CD4-positive, alpha-beta T cell treated with Interferon gamma for 1 hour (primary cell): ENCODE measurements at places on chromosomes 16 and 17.

DNA sequence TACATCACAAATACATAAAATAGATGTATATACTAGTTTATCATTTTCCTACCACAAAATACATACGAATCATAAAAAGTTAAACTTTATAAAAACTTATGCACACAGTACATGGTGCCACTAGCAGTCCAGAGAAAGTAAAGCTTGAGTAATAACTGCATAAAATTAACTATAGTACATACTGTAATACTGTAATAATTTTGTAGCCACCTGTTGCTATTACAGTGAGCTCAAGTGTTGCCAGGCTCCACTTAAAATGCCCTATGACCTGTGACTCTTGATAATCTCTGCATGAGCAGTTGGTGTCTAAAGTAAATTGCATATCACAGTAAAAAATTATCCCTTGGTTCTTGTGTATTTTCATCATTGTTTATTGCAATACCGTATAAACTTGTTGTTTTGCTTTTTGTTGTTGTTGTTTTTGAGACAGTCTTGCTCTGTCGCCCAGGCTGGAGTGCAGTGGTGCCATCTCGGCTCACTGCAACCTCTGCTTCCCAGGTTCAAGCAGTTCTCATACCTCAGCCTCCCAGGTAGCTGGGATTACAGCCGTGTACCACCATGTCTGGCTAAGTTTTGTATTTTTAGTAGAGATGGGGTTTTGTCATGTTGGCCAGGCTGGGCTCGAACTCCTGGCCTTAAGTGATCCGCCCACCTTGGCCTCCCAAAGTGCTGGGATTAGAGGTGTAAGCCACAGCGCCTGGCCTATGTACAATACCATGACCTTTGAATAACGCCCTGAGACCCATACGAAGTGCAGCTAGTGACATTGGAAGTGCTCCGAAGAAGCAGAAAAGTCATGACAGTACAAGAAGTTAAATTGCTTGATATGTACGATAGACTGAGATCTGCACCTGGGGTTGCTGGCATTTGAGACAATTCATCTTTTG is 6.6 kb downstream of the LUC7L3 start:
- no peak for DNase-seq

DNA sequence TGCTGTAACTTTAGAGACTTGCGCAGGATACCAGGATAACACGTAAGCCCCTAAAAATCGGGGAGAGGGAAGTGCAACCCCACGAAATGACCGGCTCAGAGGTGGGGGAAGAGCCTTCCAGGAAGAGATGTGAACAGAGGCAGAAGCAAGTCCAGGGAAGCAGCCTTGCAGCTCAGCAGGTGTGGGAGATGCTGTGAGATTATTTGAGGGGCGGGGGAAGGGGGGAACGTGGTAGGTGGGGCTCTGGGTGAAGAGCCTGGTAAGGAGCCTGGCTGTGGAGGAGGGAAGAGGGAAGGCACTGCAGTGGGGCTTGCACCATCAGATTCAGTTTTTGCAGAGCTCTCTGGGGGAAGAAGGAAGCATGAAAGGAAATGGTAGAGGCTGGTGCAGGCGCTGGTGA is 95.4 kb upstream of the CACNG5 start:
- no peak for DNase-seq

GRCh38 chr16:68826652-68827051 is 16.7 kb upstream of the TANGO6 start:
- DNase-seq, result no peak

- DNase-seq, result no peak
Observed at GRCh38 chr16:51553314-51553713, 402.2 kb upstream of the SALL1 start.

GRCh38 chr16:67613808-67614207 is 31.1 kb upstream of the CARMIL2 start:
- no peak for DNase-seq

DNA sequence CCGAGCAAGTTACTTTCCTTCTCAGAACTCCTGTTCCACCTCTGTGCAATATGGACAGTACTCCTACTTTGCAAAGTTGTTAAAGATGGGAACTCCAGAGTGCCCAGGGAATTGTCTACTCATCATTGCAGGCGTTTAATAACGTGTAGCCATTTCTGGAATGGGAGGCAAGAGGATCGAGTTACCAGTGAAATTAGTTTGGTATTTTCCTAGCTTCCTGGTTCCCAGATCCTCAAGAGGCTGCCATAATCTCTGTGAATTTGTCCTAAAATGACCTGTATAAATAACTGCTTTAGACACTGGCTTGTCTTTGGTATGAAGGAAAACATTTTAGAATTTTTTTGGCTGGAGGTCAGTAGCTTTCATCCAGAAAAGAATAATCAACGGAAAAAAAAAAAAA is 27.7 kb downstream of the WWOX start:
- no peak for DNase-seq
